Hepatic stellate cell (primary cell): ENCODE measurements at places on chromosomes 2 and 18.

DNA sequence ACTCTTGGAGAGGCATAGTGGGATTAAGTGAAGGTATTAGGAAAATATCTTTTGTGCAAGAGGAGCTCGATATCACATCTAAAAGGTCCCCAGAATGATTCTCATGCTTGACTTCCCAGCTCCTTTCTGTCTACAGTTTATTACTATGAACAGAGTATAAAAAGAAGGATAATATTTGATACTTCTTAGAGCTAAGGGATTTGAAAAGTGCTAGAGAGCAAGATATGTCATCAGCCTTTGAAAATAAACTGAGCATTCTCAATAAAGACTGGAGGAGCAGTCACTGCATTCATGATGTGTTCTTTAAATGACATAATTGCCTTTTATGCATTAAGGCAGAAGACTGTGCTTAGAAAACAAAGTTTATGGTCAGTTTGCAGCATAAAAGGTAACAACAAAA lies 543.2 kb upstream of the NRXN1 start:
- DNase-seq, result no peak

GRCh38 chr2:54871457-54872107 lies 148.1 kb downstream of the EML6 start:
- peak; percentile 8 for DNase-seq

DNA sequence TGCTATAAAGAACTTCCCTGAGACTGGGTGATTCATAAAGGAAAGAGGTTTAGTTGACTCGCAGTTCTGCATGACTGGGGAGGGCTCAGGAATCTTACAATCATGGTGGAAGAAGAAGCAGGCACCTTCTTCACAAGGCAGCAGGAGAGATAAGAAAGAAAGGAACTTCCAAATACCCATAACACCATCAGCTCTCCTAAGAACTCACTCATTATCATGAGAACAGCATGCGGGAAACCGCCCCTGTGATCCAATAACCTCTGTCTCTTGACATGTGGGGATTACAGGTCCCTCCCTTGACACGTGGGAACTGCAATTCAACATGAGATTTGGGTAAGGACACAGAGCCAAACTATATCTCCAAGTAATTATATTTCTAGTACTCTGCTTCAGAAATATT lies 163.8 kb upstream of the CDH20 start:
- DNase-seq, result no peak

DNA sequence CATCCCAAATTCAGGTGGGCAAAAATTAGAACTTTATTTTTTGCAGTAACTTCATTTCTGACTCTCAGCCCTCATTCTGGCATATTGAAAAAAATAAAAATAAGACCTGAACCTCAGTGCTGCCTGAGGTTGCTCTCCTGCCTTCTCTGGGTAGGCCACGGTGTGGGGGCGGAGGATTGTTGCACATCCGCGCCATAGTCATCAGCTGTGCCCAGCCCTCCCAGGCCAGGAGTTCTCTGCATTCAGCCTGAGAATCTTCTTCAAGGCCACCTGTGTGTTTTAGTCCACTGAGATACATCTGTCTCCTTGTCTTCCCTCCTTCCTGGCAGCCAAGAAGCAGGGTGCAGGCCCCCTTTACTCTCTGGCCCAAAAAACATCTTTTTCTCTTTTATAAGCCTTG lies 94.7 kb downstream of the ARMC9 start:
- DNase-seq, result no peak

DNA sequence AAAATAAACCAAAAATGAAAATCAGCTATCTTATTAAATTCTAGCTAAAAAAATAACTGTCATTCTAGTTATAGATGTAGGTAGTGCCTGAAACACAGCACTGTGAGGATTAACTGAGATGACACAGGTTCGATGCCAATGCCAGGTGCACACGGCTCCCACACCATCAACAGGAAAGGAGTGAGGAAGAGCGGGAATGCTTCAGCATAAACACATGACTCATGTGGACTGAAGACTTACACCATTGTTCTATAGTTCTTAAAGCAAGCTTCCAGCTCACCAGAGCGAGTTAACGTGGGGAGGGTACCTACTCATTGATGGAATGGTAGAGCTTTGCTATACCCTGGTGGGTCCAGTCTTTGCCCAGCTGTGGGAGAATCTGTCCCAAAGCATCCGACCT lies 76.7 kb downstream of the EMILIN2 start:
- no peak for DNase-seq

- no peak for DNase-seq
Observed at GRCh38 chr18:67215686-67216085, 300.8 kb downstream of the DSEL start.

- DNase-seq, result no peak
Observed at GRCh38 chr2:236641051-236641726, 71.6 kb downstream of the ACKR3 start.

DNA sequence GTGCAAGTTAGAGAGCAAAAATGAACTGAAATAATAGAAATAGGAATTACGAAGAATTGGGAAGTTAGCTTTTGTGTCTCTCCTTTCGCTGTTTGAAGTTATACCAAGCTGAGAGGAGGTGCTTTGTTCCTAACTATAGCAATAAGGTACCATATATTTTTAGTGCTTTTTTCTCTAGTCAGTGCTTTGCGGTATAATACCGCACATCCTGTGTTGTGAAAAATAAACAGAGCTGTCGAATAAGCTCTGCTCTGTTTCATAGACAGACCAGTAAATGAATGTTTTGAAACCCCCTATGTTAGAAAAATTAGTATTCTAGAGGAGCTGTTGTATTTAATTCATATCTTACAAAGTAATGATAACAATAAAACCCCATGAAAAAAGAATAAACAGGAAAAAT lies 130.8 kb downstream of the MAP4K4 start:
- no peak for DNase-seq

- DNase-seq, result no peak
Observed at GRCh38 chr2:228543117-228543516, 361.6 kb upstream of the SPHKAP start.

DNA sequence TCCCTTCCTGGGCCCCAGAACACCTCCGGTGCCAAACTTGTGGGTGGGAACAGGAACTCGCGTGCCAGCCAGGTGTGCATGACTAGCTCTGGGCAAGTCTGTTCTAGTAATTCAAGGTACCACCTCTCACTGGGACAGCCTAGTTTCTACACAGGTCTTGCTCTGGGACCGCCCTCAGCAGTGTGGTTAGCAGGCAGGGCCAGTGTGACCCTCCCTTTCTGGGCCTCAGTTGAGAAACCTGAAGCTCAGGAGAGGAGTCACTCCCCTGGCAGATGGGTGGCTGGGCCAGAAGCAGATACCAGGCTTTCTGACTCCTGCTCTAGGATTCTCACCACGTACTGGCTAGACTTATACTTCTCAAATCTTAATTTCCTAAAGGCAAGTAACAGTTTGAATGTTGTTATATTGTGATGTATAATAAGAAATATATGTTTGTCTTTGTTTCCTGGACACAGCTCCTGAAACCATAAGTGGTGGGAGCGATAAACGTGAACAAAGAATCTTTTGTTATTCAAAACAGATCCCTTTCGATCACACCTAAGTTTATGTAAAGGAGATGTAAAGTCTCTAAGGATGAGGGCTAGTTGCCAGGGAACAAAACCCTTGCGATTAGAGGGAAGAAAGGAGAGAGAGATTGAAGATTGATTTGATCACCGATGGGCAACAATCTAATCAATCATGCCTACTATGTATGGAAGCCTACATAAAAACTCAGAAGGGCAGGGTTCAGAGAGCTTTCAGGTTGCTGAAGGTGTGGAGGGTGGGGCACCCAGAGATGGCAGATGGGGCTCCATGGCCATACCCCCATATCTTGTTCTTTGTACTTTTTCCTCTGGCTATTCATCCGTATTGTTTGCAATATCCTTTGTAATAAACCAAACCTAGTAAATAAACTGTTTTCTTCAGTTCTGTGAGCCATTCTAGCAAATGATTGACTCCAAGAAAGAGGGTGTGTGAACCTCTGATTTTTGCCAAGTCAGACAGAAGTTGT lies 952 bp upstream of the UGT1A6 start:
- no peak for DNase-seq

GRCh38 chr18:4125627-4126230 lies 329.4 kb downstream of the DLGAP1 start:
- no peak for DNase-seq

DNA sequence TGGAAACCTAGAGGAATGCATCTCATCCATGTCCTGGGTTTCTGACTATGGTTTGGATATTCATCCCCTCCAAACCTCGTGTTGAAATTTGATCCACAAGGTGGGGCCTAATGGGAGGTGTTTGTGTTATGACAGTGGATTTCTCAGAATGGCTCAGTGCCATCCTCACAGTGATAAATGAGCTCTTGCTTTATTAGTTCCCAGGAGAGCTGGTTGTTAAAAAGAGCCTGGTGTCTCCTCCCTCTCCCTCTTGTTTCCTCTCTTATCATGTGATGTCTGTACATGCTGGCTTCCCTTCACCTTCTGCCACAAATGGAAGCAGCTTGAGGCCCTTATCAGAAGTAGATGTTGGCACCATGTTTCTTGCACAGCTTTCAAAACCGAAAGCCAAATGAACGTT lies 424.3 kb downstream of the DCC start:
- no peak for DNase-seq

- DNase-seq, result no peak
Observed at GRCh38 chr2:47864566-47864965, 41.7 kb downstream of the FBXO11 start.

DNA sequence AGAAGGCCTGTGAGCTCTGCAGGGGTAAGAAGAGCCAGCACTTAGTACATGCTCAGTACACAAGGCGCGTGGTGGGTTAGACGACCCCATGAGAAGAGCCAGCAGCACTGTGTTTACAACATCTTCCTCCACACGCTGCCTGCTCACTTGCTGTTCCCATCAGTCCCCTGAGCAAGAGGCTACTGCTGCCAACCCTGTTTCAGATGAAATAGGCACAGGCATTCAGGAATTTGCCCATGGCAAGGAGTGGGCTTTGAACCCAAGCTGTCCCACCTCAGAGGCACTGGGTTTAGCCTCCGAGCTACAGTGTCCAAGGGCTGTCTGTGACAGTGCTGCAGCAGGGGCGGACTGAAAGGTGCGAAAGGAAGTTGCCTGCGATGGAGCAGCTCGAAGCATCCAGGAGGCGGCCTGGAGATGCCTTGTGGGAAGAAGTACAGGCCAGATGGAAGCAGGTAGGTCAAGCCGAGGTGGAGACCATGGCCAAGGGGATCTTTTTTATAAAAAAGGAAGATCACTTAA lies 121.5 kb upstream of the PXDN start:
- no peak for DNase-seq

DNA sequence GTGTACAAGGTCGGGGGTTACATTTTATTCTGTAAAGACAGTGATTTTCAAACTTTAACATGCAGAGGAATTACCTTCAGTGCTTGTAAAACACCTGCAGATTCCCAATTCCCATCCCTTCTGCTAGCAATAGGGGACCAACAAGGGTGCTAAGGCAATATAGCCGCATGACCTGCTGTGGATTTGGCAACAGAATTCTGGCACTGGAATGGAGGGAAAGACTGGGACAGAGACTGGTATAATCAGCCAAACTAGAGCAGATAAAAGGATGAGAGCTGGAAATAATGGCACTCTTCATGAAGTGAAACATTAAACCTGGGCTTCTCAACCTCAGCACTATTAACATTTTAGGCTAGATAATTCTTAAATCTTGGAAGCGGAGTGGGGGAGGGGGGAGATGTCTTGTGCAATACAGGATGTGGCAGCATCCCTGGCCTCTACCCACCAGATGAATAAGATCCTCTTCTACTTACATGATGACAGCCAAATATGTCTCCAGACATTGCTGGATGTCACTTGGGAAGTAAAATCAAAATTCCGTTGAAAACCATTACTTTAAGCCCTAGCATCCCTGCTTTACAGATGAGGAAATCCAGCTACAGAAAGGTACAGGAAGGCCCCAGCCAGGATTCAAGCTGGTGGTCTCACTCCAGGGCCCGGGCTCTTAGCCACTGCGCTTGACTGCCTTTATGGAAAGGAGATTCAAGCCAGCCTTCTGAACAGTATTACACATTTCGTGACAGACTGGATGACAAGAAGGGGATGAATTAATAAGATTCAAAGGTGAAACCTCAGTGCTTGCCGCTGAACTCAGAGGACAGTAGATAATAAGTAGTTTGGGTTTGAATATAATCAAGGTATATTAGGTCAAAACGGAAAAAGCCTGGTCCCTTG lies 1.7 kb downstream of the EVA1A start:
- no peak for DNase-seq
